CD4-positive, alpha-beta T cell treated with Interleukin-4 for 4 hours (primary cell): ENCODE measurements at places on chromosomes 3 and 15.

DNA sequence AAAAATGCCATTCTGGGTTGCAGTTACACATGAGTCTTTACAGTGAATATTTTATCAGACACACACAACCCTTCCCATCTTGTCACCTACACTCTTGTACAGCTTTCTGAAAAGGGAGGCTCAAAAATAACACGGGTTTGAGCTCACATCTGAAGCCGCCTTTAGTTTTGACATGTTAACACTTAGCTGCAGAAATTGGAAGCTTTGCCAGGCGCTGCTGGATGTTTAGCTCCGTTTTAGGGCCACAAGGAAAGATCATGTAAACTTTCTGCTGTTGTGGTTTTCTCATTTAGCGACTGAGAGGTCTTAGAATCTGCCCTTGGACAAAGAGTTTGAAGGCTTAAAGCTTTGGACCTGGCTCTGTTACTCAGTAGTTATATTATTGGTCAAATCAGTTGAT is 120.1 kb downstream of the OXNAD1 start:
- DNase-seq, result no peak

DNA sequence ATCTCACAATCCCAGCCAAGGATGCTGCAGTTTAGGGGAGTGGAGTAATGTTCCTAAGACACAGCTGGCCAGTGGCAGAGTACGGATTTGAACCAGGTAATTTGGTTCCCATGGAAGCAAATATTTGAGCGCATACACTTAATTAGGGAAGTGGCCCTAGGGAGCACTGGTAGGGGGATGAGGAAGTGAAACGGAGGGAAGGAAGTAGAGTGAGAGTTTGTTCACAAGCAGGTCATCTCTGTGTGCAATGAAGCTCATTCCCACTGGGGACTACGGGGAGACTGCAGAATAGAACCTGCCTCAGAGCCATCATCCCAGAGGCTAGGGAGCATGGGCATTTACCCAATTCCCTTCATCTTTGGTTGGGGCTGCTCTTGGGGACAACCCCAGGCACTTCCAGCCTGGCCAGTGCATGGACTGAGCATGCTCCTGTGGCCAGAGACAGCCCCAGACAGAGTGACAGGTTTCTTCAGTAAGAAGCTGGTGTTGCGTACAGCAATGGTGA is 317.2 kb upstream of the PROK2 start:
- peak; percentile 20 for DNase-seq

- DNase-seq, result no peak
These were observed 173.3 kb downstream of the TMEM108 start for GRCh38 chr3:133211449-133211848.

DNA sequence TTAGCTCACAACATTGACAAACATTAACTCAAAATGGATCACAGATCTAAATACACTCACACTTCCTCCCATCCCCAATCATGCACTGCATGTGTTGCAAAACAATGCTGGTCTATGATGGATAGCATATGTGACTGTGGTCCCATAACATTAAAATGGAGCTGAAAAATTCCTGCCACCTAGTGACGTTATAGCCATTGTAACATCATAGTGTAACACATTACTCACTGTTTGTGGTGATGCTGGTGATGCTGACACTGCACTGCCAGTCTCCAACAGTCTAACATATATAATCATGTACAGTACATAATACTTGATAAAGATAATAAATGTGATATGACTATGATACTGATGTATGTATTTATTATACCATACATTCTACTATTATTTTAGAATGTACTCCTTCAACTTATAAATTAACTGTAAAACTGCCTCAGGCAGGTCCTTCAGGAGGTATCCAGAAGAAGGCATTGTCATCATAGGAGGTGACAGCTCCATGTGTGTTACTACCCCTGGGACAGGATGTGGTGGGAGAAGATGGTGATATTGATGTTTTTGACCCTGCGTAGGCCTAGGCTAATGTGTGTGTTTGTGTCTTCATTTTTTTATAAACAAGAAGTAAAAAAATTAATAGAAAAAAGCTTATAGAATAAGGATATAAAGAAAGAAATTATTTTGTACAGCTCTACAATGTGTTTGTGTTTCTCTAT is 41.3 kb downstream of the TXNRD3 start:
- DNase-seq, result no peak
